ENCODE measurements at places on chromosomes 13 and 19. TPM values are rescaled to one million over a fixed set of nuclear protein-coding genes. Genes with fewer than 3 reads are reported as not detected.

DNA sequence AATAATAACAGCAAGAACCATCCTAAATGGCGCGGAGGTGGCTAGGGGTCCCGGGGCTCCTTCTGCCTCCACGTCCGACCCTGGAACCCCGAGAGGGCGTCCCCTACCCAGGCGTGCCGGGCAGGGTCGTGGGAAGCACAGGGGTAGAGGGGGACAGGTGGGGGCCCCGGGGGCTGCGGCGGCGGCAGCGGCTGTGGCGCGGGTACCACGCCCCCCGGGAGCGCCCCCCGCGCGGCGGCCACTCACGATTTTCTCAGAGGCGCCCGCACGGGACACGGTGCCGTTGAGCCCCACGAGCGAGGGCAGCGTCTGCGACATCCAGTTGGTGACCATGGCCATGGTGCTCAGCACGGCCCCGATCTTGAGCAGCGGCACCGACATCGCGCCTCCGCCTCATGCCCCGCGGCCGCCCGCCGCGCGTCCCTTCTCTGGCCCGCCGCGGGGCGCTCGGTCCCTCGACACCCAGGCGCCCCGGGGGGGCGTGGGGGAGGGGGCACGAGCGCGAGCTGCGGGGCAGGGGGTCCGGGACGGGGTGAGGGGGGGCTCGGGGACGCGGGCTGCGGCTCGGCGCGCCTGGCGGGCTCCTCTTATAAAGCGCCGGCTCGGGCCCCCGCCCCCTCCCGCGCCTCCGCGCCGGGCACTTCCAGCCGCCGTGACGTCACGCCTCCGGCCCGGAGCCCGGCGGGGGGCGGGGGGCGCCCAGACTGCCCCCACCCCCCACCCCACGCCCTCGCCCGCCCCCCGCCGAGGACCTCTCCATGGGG lies 22.9 kb downstream of the OLFM2 start:
- peak; percentile 24 for DNase-seq
- no peaks in the 10 kb centered on the region for H3K27me3 ChIP-seq
- H3K27ac ChIP-seq = no peak overlapping the region

GRCh38 chr13:48493066-48493765 lies 39.7 kb downstream of the RCBTB2 start:
- H3K4me1 ChIP-seq = no peaks in the 10 kb centered on the region
- H3K36me3 ChIP-seq = no peaks in the 10 kb centered on the region
- H3K4me3 ChIP-seq = no peak overlapping the region
- DNase-seq = no peak

DNA sequence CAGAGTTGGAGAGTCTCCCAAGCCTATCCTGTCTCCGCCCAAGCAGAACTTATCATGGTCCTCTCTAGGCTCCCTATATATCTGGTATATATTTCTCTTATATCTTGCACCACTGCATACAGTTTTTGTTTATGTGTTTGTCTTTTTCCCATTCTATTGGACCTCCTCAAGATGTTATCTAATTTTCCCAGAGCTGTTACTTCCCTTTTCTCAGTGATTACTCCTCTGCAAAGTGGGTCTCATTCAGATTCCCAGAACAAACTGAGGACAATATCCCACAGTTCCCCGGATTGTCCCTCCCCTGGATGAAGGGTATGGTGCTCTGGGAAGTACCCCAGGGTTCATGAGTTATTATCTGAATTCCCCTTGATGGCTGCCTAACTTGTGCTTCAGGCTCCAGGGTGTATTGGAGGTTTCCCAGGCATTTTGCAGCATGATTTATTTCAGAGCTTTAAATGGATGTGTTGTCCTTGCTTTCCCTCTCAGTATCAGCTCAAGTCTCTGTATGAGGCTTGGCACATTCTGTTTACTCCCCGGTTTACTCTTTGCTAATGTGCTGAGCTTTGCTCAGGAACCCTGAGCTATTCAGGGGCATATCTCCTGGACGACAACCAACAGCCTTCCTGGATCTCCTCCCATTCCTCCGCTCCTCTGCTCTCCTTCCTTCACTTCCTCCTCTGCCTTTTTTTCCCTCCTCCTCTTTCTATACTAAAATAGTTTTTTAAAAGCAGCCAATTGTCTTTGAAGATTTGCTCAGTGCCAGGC lies 329.3 kb downstream of the SPRY2 start:
- no peak overlapping the region for H3K27ac ChIP-seq
- no peaks in the 10 kb centered on the region for H3K4me1 ChIP-seq
- DNase-seq = no peak
- H3K36me3 ChIP-seq = no peaks in the 10 kb centered on the region
- no peak overlapping the region for H3K4me3 ChIP-seq

DNA sequence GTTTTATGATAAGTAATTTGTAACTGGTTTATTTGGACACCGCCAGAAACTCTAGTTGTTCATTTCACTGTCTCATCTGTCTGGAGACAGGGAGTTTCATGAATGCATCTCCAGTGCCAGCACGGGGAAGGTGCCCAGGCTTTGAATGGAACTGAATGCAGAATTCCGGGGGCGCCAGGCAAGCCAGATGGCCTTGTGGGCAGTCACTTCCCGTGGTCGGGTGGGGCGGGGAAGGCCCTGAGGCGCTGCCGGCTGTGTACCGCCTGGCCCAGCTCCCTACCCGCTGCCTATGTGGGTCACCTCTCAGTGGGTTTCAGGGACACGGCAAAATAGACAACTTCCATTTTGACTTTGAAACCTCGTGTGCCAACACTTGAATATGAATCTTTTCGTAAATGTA lies 28.8 kb upstream of the MCF2L start:
- H3K27ac ChIP-seq = no peak overlapping the region
- DNase-seq = no peak
- no peaks in the 10 kb centered on the region for H3K27me3 ChIP-seq

- DNase-seq = peak; percentile 94
- peak overlapping the region; percentile 93 for H3K27ac ChIP-seq
- peak overlapping the region; percentile 59 for H3K4me3 ChIP-seq
- no peaks in the 10 kb centered on the region for H3K36me3 ChIP-seq
- H3K27me3 ChIP-seq = no peaks in the 10 kb centered on the region
Measured at GRCh38 chr19:38263689-38264485, 486 bp upstream of the SPINT2 start.

- peak within 1 kb of the TSS; percentile 58 for H3K4me3 ChIP-seq
- no peaks in the 10 kb centered on the region for H3K4me1 ChIP-seq
- H3K27me3 ChIP-seq = no peaks in the 10 kb centered on the region
- DNase-seq = peak; percentile 77
- peaks cover 17% of the 10 kb centered on the region for H3K36me3 ChIP-seq
Measured at GRCh38 chr19:58228585-58229254, at the start of gene ZNF544. TSS of gene ZNF544 (plus strand) at chr19:58228914. CDS start at chr19:58244024, 15,110 bp downstream.

DNA sequence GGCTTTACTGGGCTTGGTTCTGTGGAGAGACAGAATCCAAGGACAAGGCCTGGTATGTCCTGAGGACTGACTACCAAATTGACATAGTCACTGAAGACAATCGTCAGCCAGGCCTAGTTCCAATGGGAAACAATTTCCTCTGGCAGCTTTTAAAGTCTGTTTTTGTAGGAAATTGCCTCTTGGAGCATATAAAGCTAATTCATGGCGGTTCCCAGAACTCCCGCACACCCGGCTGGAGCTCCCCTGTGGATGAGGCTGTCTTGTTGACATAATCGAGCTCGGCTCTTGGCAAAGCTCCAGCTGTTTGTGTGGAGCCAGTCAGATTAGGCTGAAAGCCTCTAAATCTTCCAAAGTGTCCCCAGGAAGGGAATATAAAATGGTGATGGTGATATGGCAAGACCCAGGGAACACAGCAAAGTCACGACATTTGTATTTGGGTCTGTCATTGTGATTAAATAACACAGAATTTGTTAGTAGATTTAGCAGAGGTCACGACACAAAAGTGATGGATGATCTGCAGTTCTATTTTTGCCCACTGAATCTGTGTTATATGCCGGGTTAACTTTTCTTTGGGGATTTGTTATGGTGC lies 395.0 kb downstream of the PCDH9 start:
- no peak overlapping the region for H3K4me3 ChIP-seq
- no peaks in the 10 kb centered on the region for H3K36me3 ChIP-seq
- no peak for DNase-seq
- no peak overlapping the region for H3K27ac ChIP-seq

DNA sequence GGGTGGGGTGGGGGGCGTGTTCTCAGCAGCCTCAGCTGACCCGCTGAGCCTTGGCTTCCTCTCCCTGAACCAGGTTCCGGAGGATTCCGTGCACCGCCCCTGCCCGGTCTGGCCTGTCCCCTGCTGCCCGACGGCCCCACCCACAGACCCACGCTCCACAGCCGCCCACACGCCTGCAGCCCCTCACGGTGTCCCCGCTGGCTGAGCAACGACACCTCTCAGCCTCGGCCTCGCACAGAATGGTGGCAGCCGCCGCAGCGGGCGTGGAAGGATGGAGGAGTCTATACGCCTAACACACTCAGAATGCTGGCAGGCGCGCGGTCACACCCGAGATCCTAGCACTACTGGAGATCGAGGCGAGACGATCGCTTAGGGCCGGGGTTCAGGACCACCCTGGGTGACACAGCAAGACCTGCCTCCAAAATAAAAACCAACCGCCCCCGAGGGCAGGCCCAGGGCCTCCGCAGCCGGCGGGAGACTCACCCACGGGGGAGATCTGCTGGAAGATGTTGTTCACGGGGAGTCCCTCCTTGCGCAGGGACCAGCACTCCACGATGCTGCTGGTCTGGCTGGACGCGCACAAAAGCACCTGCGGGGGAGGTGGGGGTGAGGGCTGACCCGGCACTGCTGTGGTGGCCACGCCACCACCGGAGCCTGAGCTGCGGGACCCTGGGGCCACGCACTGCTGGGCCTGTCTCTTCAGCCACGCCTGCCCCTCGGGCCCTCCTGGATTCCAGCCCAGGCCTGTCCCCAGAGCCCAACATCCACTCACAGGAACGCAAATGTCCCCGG lies 8.4 kb downstream of the MED16 start:
- H3K36me3 ChIP-seq = peaks cover 10% of the 10 kb centered on the region
- no peak overlapping the region for H3K27ac ChIP-seq
- no peaks in the 10 kb centered on the region for H3K27me3 ChIP-seq
- H3K4me3 ChIP-seq = no peak overlapping the region
- no peaks in the 10 kb centered on the region for H3K4me1 ChIP-seq
- no peak for DNase-seq

- H3K4me1 ChIP-seq = no peaks in the 10 kb centered on the region
- no peak overlapping the region for H3K27ac ChIP-seq
- no peak overlapping the region for H3K4me3 ChIP-seq
- H3K27me3 ChIP-seq = no peaks in the 10 kb centered on the region
- DNase-seq = no peak
Measured at GRCh38 chr13:99809496-99809895, 162.1 kb downstream of the ZIC5 start.

DNA sequence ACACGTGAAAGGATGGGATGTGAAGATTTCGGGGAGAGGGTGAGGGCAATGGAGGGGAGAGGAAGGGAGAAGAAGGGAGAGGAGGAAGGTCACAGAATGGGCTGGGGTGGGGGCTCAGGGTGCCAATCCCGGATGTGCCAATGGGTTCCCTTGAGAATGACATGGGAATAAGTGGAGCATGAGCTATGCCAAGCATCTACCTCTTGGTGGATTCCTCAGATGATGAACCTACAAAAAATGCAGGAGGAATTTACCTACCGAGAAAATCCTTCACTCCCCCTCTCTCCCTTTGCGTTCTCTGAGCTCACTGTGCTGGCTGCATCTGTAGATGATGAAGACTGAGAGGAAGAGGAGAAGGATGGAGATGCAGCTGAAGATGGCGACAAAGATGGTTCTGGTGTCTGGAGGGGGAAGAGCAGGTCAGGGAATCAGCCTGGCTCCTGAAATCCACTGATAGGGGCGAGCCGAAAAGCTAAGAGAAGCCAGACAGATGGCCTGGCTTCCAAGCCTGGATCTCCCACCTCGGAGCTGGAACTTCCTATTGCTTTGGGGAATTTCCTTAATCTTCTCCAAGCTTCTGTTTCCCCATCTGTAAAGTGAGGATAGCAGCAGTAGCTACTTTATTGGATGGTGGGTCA lies 21.6 kb downstream of the VSTM1 start:
- H3K27me3 ChIP-seq = no peaks in the 10 kb centered on the region
- no peak overlapping the region for H3K27ac ChIP-seq
- no peaks in the 10 kb centered on the region for H3K4me1 ChIP-seq
- no peak for DNase-seq
- no peak overlapping the region for H3K4me3 ChIP-seq

GRCh38 chr13:99864627-99864990 lies 107.0 kb downstream of the ZIC5 start:
- no peaks in the 10 kb centered on the region for H3K36me3 ChIP-seq
- no peak overlapping the region for H3K4me3 ChIP-seq
- DNase-seq = no peak
- H3K4me1 ChIP-seq = no peaks in the 10 kb centered on the region

GRCh38 chr19:1028062-1028926 lies 1.9 kb downstream of the CNN2 start:
- H3K4me3 ChIP-seq = peak overlapping the region; percentile 97
- peaks cover 1% of the 10 kb centered on the region for H3K36me3 ChIP-seq
- H3K27me3 ChIP-seq = no peaks in the 10 kb centered on the region
- H3K27ac ChIP-seq = peak overlapping the region; percentile 99
- peaks cover 2% of the 10 kb centered on the region for H3K4me1 ChIP-seq

DNA sequence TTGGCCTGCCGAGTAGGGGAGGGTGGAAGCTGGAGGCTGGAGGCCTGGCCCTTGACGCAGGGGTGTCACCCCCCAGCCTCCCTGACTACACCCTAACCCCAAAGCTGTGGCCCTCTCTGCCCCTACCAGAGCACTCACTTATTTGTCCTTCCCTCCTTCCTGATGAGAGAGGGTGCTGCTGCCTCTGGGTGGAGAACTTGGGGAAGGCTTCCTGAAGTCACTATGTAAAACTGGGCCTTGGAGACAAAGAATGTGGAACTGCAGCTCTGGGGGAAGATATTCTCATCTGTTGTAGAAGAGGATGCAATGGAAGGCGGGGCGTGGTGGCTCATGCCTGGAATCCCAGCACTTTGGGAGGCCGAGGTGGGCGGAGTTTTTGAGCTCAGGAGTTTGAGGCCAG lies 485.2 kb downstream of the ZNF536 start:
- no peaks in the 10 kb centered on the region for H3K27me3 ChIP-seq
- H3K4me3 ChIP-seq = no peak overlapping the region
- no peak for DNase-seq
- no peaks in the 10 kb centered on the region for H3K36me3 ChIP-seq
- no peak overlapping the region for H3K27ac ChIP-seq

DNA sequence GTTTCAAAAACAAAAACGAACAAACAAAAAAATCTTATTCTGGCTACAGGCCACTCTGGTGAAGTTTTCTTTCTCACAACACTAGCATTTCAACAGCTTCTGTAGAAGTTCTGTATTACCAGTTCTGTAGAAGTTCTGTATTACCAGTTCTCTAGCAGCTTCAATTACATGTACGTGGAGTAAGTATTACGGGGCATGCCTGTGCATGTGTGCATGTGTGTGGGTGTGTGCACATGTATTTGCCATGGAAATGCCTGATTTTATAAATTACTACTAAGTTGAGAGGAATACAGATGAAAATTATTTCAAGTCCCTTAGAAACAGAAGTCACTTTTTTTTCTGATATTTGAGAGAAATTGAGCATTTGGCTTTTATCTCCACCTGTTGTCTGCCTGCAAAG lies 414.2 kb downstream of the FOXO1 start:
- H3K36me3 ChIP-seq = no peaks in the 10 kb centered on the region
- H3K27ac ChIP-seq = no peak overlapping the region
- H3K4me1 ChIP-seq = no peaks in the 10 kb centered on the region
- no peak overlapping the region for H3K4me3 ChIP-seq
- no peaks in the 10 kb centered on the region for H3K27me3 ChIP-seq

Gene SIGLEC7
- not detected for total RNA-seq

Gene GPR183
- total RNA-seq = 2.6 TPM

Gene TLE2
- 82.1 TPM for total RNA-seq

Gene RDH8
- not detected for total RNA-seq

Gene ZNF490
- 8.9 TPM for total RNA-seq

Gene RFPL4A
- not detected for total RNA-seq

Gene GNA15
- 13.3 TPM for total RNA-seq

Gene C19orf44
- total RNA-seq = 8.0 TPM

Gene MEDAG
- 13.0 TPM for total RNA-seq

Gene LILRB5
- total RNA-seq = not detected
